ENCODE measurements at places on chromosomes 1 and 21.

GRCh38 chr1:179925922-179926849, 28.4 kb upstream of the CEP350 start:
- no peak for DNase-seq

- DNase-seq, result no peak
Measured at GRCh38 chr1:230463326-230463725, 37.2 kb upstream of the PGBD5 start.

DNA sequence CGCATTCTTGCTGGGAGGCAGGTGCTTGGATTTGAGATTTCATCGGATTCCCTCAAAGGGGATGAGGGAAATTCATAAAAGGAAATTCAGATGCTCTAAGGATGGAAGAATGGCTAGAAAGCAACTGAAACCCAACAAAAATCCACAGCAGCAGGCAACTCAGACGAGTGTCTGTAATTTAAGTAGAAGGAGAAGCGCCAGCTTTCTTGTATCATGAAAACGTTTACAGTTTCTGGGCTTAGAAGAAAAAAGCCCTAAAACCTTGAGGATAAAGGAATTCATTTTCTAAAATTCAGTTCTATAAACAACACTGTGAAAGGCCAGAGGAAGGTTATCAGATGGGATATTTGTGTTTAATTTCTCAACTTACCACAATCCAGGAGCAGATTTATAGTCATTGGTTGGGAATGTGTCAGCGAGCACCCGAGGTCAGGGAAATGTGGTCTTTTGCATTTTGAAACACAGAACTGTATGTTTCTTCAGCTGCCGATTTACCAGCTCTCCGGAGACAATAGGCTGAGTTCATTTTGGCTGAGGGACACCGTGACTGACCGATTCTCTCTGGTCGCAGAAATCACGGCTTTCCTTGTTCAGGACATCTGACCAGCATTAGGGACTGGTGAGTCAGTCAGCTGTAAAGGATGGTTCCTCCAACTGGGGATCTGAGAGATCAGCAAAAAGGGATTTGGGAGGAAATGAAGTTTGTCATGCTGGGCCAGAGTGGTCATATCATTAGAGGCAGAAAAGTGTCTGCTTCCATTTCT, 111.6 kb upstream of the ERRFI1 start:
- DNase-seq, result no peak

DNA sequence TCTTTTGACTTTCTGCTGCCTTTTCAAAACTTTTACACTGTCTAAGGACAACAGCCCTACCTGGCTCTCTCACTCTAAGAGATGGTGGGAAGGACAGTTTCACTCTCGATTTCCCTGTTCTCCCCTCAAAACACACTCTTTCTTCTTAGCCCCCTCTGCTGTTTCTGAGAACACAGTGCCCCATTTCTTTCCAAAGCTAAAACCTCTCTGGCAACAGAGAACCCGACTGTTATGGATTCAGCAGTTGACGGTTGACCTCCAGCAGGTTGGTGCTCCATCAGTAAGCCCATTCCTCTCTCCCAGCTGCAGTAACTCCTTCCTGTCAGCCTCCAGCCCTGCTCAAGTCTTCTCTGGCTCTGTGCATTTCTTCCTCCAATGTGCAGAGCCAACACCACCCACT, 88.2 kb upstream of the ABCD3 start:
- no peak for DNase-seq

GRCh38 chr1:180278596-180279395, 48.7 kb downstream of the LHX4 start:
- DNase-seq, result no peak

GRCh38 chr1:37169241-37169640, 134.9 kb upstream of the GRIK3 start:
- DNase-seq, result no peak

DNA sequence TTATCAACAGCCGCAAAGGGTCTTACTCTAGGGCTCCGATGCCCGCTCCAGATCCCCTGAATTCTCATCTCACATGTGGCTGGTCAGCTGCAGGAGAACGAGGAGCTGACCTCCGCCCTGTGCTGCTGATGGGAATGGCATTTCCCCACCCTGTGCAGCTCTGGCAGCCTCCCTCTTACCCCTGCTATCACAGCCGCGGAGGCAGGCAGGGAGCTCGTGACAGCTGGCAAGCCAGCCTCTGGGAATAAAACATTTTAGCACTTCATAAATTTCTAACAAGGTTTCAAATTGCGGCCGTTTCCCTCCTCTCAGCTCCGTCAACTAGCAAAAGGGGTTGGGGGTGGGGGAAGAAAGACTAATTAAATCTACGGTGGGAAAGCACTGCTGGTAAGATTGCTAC, 81.1 kb downstream of the DSCAM start:
- no peak for DNase-seq

- DNase-seq, result no peak
Measured at GRCh38 chr1:155389826-155390225, 69.1 kb downstream of the RUSC1 start.

DNA sequence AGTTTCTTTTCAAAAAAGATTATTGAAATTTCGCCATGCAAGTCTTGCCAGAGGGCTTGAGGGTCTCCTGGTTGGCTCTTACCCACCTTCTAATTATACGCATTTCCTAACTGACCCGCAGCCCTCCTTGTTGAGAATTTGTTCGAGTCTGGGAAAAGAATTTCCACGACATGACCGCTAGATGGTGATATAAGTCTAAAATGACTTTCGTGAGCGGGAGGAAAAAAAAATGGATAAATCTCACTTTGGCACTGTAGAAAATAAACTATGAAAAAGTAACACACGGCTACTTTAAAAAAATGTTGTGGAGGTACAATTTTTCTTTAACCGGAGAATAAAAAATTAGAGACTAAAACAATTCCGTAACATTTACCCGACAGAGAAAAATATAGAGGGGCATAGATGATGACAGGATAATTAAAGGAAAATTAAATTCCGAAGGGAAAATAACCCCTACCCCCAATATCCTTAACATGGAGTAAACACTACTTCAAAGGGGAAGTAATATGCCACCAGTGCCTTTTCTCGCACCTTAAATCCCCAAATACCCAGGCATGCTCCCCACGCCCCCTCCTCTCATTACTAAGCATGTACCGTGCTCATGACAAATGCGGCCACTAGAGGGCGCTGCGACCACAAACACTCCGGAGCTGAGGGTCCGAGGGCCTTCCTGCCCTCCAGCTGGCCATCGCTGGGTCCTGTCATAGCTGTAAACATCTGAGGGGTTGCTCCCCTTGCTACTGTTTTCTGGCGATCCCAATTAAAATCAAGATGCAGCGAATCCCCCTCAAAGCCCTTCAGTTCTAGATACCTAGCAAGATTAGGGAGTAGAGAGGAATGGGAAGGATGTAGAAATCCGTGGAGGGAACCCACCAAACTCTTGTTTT, 266.9 kb downstream of the ASTN1 start:
- DNase-seq, result peak; percentile 90

DNA sequence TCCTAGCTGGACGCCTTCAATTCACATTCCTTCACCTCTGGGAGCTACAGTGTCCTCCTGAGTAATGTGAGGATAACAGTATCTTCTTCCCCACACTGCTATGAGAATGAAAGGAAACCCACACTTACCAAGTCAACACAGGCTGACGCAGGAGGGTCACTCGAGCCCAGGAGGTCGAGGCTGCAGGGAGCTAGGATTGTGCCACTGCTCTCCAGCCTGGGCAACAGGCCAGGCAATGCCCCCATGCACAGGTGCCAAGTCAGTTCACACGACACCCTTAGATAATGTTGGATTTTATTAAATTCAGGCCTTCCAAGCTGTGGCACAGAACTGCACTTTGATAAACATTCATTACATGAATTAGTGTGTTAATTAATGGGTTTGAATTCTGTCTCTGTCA, 31.9 kb downstream of the MATN1 start:
- DNase-seq, result peak; percentile 0

DNA sequence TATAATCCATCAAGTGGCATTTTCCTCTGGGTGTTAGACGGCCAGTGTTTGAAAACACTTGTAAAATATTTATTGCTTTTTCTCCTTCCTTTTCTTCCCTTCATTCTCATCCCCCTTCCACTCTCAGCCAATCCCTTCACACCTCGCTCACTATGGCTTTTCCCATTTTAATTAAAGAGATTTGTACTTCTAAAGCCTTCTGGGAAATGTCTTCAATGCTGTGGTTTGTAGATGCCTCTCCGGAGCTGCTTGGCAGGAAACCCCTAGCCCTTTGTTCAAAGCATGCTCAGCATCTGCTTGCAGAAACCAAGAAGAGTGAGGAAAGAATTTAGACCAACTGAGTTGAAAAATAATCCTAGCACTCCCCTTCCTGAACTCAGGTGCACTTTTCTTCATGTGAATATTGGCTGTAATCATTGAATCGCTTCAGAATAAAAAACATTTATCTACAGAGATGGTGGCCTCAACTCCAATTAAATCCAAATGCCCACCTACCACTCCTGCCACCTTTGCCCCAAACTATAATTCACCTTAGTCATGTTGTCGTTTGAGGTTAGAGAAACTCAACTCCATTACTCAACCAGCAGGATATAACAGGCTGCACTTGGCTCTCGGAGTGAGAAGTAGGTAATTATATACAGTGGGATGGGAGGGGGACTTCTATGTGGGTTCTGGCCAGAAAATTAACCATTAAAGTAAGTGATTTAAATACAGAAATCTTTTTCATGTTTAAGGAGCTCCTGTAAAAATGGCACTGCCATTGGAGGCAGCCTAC, 659.4 kb upstream of the CAMK1G start:
- DNase-seq, result no peak

DNA sequence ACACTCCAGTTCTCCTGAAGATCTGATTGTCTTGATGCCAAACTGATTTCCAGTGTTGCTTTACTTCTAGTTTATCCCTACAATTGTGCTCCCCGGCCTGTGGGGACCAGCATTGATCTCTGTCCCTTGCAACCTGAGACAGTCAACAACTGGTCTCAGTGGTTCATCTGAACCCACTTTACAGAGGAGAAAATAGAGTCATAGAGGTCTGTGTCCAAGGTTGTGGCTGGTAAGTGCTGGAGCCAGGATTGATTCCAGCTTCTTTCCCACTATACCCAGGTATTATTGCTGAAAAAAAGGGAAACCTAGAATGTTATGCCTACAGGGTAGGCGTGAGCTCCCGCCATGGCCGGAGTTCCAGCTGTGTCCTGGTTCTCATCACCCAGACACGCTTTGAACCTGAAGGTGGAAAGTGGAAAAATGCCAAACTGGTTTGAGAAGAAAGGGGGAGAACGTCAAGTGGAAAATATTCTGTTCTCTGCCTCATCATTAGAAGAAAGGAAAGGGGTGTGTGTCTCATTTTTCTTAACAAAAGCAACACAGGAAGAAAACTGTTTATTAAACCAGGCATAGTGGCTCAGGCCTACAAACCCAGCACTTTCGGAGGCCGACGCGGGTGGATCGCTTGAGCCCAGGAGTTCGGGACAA, 60.7 kb upstream of the ITPKB start:
- DNase-seq, result no peak

GRCh38 chr1:164886101-164886500, 327.1 kb downstream of the PBX1 start:
- peak; percentile 11 for DNase-seq

GRCh38 chr21:44903050-44903685, 17.5 kb downstream of the ITGB2 start:
- DNase-seq, result no peak

GRCh38 chr1:210302501-210302900, 26.2 kb upstream of the HHAT start:
- no peak for DNase-seq

- no peak for DNase-seq
Measured at GRCh38 chr1:240999826-241000225, 357.2 kb downstream of the RGS7 start.

GRCh38 chr21:46388896-46389295, 64.9 kb downstream of the PCNT start:
- DNase-seq, result no peak

DNA sequence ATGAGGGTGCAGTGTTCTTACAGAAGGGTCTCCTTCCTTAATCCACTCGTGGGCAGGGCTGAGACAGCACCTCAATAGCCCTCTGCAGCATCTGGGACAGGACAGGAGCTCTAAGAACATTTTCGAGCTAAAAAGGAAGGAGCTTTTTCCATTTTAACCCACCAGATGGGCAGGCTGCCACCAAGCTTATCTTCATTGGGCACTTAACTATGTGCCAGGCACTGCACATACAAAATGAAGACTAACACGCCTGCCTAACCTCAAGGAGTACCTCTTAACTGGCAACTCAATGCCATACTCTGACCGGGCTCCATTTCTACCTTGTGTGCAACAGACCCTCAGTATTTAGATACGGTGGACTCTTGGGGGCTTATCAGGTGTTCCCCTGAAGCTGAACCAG, 48.2 kb downstream of the SSBP3 start:
- DNase-seq, result no peak

- DNase-seq, result no peak
Measured at GRCh38 chr21:37753122-37753599, 163.1 kb downstream of the KCNJ6 start.

- no peak for DNase-seq
Measured at GRCh38 chr1:116224561-116224960, 113.4 kb downstream of the MAB21L3 start.

DNA sequence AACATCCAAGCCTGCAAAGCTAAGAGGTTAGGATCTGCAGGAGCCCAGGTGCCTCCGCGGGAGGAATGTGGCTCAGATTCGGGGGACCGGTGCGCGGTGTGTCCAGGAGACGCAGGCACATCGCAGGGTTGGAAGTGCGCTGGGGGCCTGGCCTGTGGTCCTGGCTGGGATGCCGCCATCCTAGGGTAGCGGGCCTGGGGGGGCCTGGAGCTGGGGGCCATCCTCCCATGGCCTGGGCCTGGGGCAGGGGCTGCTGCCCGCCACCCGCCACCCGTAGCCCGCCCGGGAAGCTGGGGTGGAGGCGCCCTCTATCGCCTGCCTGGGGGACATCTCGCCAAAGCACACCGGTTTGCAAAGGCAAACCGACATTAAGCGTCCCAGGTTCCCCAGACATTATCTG, 170.6 kb upstream of the ARHGEF16 start:
- DNase-seq, result peak; percentile 69

GRCh38 chr1:109873278-109874175, 37.1 kb upstream of the CSF1 start:
- no peak for DNase-seq

DNA sequence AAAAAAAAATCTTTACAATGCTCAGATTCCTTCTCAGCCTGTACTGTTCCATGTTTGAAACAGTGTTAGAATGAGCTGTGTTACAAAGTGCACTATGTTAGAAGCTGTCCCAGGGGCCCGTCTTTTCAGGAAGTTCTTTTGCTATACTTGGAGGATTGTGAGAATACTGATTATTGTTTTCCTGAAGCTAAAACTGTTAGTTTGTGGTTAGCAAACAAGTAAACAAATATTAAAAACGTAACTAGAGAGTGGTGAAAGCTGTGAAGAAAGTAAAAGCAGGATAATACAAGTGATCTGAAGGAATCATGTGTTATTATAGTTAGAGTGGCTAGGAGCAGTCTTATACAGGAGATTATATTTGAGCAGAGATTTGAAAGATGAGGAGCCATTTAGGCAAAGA, 35.6 kb downstream of the CAMSAP2 start:
- DNase-seq, result no peak

- DNase-seq, result no peak
Measured at GRCh38 chr1:188023206-188023605, 1194.5 kb downstream of the PLA2G4A start.

DNA sequence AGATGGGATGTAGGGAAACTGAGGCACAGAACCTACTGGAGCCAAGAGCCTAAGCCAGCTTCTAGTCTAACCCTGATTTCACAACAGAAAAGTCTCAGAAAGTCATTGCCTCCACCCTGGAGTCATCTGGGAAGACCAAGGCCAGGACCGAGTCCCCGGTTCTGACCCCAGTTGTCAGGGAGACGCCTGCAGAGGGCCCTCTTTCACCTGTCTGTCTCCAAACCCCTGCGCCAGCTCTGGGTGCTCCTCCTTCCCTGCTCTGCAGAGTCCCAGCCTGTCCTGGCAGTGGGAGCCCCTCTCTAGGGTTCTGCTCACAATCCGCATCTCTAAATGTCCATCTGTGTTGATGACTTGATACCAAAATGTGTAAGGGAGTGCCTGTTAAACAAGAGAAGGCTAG, 149.7 kb downstream of the PGBD5 start:
- peak; percentile 11 for DNase-seq

Measured in WERI-Rb-1 (cell line).